ENCODE measurements at places on chromosomes 13 and 19.

DNA sequence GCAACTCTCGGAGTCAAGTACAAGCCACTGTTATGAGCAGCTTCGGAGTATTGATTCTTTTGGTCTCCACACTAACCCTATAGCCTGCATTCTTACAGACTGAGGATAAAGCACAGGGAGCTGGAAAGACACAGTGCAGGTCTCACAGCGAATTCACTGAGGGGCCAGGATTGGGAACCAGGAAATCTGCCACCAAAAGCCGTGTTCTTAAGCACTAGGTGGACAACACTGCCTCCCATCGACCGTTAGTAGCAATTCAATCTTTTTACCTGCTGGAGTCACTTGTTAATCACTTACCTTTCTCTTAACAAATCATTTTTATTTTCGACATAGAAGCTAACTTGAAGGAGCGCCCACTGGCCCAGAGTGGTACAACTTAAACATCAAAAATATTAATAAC lies 6.3 kb downstream of the PMIS2 start:
- DNase-seq: no peak

- DNase-seq: no peak
These were observed 306.9 kb upstream of the KLHL1 start for GRCh38 chr13:70415136-70415535.

DNA sequence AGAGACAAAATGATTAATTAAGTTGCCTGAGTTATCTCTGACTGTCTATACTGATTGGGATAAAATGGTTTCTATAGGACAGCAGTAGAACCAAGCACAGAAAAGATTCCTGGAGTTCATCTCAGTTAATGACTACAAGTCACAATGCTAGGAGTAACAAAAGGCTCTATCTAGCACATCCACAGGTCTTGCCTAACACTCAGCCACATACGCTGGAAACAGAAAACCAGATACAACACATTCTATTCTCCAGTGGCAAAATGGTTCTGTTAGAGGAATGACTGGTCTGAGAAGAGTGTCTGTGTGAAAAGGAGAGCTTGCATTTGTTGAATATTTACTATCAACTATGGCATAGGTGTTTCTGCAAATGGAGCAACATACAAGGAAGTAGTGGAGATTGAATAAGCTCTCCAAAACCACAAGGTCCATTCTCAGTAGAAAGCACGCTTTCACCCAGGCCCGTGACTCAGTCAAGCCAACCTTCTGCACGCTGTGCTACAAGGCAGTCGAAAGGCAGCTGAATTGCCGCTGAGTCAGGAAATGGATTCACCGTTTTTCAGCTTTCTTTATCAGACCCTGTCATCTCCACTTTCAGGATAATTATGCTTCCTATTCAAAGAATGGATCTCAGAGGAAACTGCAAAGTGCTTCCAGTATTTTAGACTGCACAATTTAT lies 761.5 kb downstream of the EFNB2 start:
- DNase-seq: peak; percentile 82

DNA sequence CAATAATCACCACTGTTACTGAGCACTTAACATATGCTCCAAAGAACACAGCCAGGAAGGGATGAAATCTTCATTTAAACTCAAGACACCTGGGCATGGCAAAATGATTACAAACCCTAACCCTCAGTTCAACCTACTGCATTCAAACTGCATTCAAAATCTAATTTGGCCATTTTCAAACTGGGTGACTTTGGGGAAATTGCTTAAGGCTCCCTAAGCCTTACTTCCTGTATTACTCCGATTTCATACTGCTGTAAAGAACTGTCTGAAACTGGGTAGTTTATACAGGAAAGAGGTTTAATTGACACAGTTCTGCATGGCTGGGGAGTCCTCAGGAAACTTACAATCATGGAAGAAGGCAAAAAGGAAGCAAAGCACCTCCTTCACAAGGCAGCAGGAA lies 50.4 kb downstream of the CBY2 start:
- no peak for DNase-seq

DNA sequence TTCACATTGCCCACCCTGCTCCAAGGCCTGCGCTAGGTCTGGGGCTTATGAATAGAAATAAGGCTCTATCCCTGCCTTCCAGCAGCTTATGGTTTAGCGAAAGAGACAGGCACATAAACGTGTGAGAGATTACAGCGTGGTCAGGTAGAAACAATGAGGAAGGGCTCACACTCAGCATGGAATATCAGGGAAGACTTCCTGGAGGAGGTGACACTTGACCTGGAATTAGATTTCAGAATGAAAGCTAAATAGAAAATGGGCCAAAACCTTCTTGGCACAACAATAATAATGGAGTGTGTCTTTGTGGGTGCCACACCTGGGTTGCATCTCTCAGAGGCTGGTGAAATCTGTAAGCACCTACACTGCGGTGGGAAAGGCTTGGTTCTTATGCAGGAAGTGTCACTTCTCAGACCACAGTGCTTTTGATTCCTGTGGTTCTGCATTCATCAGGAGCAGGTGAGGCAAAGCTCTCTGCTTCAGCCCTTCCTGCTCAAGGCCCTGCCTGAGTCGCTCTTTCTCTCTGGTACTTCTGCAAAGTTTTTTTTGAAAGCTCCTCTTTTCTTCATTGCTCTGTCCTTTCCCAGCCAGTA lies 430.3 kb downstream of the ZNF536 start:
- no peak for DNase-seq

- no peak for DNase-seq
These were observed 4.5 kb downstream of the KCNN4 start for GRCh38 chr19:43776286-43776685.

DNA sequence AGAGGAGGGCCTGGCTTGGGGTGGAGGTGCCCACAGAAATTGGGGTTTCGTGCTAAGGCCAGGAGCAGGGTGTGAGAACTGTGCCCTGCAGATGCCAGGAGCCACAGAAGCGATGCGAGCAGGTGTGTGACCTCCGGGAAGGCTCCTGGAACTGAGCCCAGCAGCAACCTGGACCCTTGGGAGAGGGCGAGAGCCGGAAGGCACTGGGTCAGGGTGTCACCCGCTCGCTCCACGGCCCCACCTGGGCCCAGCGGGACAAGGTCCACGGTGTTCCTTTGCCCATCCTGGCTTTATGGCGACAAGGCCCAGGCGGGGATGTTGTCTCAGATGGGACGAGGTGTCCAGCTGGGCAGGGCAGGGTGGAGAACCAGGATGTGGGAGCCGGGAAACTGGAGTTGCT lies 4.2 kb downstream of the MISP start:
- DNase-seq: no peak

DNA sequence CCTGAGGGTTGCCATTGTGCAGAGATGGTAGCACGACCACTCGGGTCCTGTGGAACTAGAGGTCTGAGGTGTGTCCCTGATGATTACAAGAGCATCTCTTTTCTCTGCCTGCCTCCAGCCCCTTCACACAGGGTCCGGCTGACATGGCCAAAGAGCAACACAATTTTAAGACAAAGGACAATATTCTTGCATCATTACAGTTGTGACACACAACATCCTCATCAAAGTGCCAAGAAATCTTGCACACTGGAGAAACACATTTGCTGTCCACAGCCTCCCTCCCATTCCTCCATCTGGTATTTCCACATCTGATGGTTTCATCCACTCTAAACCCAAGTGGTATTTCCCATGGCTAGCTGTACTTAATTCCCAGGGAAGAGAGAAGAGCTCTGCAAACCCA lies 12.8 kb downstream of the COL4A1 start:
- no peak for DNase-seq

GRCh38 chr13:110798081-110798994 lies 84.8 kb downstream of the ING1 start:
- no peak for DNase-seq

GRCh38 chr13:53237696-53238095 lies 209.1 kb downstream of the OLFM4 start:
- no peak for DNase-seq

DNA sequence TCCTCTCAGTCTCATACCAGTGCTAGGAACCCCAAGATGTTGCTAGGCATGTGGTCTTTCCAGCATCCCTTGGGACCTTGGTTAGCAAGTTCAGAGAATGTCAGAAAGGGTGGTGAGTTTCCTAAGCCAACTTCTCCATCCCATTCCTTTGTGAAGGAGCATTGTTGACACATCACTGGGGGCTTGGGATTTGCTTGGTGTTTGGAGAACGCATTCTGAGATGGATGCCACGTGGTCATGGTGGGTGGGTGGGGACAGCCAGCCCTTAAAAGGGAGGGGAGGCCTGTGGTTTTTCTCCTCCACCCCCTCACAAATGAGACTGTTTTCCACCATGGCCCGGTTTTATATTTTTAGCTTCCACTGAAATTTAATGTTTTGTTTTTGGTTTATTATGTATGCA lies 83.3 kb upstream of the ZNF536 start:
- no peak for DNase-seq

DNA sequence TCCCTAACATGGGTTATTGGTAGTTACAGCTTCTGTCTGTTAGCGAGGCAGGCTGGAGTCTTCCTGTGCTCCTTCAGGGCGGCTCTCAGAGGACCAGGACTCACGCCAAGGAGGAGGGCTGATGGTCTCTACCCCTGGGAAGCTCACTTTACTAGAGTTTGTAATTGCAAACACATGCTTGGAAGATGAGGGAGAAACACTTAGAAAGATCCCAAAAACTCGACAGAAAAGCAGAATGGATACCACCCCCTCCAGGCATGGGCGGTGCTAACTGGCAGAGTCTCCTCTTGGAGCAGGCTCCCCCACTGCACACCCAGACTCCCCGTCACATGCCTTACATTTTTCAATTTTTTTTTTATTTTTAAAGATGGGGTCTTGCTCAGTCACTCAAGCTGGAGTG lies 62.0 kb downstream of the PARP4 start:
- no peak for DNase-seq

DNA sequence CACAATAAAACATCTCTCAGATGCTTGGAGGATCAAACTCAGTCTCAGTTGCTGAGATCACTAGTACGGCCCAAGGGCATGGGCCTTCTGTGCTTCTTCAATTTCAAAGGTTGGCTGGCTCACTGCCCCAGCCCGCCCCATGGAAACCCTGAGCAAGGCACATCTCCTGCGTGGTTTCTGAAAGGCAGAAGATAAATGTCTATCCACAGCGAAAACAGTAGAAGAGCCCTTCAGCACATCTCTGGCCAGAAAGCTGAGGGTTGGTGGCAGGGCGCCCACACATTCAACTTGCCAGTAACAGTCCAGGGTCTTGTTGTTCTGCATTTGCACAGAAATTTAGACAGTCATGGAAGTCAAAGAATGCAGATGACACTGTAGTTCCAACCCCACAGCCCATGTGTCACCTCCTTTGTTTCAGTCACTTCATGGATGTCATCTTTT lies 24.0 kb upstream of the KATNAL1 start:
- DNase-seq: no peak

DNA sequence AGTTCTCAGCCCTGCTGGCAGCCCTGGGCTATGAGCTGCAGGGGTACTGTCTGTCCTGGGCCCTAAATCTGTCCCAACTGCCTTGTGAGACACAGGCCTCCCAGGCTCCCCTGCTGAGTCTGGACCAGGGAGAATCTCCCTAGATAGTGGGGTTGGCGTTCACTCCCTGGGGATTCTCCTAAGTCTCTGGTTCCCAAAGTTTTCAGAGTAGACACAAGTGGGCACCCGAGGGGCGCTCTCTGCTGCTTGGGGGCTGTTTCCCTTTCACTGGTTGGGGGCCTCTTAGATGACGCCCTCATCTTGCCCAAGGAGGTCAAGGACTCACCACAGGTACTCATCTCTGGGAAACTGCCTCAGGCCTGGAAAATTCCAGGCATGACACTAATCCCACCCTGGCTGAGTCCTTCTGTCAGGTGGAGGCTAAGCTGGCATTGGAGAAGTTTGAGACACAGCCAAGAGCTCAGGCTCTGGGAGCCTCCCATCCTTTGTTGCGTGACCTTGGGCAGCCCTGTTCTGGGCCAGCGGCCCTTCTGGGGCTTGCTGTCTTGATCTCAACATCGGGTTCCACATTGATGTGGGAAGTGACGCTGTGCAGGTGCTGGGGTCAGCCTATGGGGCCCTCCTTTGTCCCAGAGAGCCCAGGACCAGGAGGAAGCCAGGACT lies 3.9 kb downstream of the RPL18A start:
- DNase-seq: no peak

- peak; percentile 55 for DNase-seq
These were observed 44.4 kb downstream of the ELF1 start for GRCh38 chr13:40974460-40975407.

DNA sequence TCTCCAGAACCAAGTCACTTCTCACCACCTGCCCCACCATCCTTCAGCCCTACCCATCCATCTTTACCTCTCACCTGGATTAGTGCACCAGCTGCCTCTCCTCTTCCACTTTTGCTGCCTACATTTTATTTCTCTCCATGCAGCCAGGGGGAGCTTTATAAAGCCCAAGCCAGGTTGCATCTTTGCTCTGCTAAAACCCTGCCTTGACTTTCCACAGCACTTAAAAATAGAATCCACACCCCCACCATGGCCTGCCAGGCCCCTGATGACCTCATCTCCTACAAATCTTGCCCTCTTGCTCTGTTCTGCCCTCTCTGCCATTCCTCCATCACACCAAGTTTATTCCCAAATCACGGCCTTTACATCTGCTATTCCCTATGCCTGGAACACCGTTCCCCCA lies 1.8 kb downstream of the HOOK2 start:
- no peak for DNase-seq

GRCh38 chr19:33309826-33310225 lies 7.5 kb upstream of the CEBPA start:
- no peak for DNase-seq

- no peak for DNase-seq
These were observed 36.4 kb downstream of the FBN3 start for GRCh38 chr19:8113017-8113416.

DNA sequence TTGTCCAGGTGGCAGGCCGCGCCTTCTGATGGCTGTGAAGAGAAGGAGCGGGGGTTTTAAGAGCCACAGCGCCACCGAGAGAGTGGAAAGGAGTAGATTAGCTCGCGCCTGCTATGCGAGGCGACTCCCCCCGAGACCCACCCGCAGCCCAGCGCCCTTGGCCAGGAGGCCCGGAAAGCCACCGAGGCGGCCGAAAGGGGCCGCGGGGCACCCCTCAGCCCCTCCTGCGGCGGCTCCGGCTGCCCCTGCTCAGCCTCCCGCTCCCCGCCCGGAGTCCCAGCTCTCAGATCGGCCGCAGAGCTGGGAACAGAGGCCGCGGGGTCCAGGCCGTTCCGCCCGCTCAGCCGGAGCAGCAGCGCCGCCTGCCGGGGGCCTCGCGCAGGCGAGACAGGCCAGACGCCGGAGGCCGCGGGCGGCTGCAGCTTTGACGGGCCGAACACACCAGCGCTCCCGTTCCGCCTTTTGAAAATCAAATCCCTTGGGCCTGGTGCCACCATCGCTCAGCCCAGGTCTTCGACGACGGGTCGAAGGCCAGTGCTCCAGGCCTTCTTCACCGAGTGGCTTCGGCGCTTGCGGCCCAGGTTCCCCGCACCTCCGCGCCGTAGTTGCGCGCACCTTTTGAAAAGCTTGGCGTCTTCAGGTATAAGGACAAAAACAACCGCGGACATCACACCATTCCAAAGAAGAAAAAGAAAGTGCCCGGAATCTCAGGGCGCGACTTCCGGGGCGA lies 15.3 kb downstream of the CDX2 start:
- peak; percentile 78 for DNase-seq

- no peak for DNase-seq
These were observed 53.1 kb downstream of the C13orf46 start for GRCh38 chr13:113920606-113921286.

Data from DND-41 (cell line).